ENCODE measurements at places on chromosomes 7 and 10.

DNA sequence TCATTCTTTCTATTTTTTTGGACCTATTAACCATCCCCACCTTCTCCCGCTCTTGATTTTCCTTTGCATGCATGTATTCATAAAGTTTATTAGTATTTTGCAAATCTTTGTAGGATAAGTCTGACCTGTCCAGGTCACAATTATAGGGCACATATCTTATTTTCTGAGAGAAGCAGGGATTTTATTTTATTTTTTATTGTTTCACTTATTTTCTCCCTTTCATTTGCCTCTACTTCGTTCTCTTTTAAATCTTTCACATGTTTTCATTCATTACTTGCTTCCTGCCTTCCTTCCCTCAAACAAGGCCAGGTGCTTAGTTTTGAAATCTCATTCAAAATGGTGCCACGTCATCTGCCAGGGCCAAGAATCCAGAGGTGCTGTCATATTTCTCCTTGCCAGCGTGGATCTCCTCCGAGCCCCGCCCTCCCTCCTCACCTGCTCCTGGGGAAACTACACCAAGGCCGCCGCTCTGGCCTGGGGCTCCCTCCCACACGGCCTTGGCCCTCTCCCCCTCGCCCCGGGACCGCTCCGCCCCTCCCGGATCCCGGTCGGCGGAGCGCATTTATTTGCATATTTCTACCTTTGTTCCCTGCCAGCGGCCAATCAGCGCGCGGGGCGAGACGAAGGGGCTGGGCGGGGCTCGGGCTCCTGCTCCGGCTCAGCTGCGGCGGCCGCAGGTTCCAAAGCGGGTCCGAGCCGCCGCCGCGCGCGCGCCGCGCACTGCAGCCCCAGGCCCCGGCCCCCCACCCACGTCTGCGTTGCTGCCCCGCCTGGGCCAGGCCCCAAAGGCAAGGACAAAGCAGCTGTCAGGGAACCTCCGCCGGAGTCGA lies at the start of gene TSPAN13:
Gene TSPAN13 (plus strand): TSS at position 654 of the 830 bp plus-strand sequence. CDS start 213 bp downstream, outside the sequence.
- DNase-seq: peak; percentile 98

DNA sequence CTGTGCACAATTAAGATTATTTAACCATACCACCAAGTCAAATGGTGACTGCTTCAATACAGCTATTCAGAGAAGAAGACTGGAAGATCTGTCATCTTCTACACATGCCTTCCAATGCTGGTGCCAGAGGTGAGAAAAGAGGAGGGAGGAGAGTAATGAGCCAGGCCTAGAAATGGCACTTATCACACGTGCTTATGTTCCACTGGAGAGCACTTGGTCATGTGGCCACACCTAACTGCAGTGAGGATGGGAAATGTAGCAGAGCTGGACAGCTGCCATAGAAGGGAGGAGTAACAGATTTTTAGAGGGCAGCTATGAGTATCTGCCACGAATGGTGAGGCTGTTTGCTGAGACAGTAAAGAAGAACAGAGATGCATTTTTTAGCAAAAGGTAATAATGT lies 77.1 kb downstream of the MPLKIP start:
- no peak for DNase-seq

- DNase-seq: peak; percentile 48
Measured at GRCh38 chr7:68256295-68256694, 1259.7 kb downstream of the TYW1 start.

GRCh38 chr10:112195224-112195623 lies 11.7 kb upstream of the GPAM start:
- no peak for DNase-seq

DNA sequence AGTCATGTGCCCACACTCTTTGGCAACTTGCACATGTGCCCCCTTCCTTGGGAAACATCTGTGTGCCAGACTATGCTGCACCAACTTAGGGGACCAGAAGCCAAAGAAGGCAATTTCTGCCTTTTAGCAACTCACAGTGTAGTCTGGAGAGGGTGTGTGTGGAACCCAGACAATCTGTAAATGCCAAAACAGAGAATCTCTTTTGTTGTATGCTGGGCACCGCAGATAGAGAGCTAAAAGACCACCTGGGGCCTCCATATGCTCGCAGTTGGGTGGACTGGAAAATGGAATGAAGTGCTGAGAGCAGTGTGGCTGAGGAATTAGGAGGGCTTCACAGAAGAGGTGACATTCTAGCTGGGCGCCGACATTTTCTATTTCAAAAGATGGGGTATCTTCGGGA lies 26.4 kb downstream of the UBTD1 start:
- no peak for DNase-seq

DNA sequence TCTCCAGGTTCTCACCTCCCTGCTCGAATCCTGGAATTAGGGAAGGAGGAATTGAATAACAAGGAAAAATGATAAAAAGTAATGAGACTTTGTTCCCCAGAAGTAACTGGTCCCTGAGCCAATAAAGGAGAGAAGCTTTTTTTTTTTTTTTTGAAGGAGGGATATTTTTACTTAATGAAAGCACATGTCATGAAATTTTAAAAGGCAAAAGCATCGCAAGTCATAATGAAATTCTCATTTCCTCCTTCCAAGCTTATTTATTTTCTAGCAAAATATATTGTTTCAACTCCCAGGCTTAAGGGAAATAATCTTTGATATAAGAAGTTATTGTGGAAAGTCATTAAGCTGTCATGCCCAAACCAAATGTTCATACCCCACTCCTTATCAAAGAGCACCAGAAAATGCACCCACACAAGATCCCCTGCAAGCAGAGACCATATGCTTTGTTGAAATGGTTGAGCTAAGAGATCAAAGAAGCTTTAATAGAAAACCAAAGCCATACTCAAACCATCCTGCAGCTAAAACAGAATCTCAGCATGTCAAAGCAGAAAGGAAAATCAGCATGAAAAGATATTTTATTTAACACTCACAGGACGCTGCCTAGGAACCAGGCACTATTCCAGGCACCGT lies 16.7 kb upstream of the ABCC2 start:
- no peak for DNase-seq

DNA sequence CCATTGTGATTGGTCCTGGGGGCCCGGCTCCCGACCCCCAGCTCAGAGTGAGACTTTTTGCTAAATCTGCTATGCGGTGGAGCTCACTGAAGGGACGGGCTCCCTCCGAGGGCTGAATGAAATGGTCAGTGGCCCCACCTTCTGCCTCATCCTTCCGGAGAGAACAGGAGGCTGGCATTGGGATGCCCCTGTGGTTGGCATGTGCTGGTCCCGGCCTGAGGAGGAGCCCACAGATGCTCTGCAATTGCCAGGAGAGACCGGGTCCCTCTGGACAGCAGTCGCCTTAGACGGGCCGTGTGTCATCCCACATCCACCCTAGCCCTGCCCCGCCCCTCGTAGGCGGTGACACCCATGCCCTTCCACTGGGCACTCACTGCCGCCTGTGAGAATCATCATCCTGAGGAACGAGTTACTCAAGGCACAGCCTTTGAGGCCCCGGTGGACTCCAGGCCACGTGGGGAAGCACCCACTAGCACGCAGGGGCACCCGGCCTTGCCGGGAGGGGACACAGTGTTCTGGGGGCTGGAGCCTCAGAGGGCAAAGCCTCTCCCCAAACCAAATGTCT lies 21.2 kb upstream of the DPYSL4 start:
- no peak for DNase-seq

GRCh38 chr7:36506820-36507219 lies 117.2 kb downstream of the ANLN start:
- DNase-seq: no peak

DNA sequence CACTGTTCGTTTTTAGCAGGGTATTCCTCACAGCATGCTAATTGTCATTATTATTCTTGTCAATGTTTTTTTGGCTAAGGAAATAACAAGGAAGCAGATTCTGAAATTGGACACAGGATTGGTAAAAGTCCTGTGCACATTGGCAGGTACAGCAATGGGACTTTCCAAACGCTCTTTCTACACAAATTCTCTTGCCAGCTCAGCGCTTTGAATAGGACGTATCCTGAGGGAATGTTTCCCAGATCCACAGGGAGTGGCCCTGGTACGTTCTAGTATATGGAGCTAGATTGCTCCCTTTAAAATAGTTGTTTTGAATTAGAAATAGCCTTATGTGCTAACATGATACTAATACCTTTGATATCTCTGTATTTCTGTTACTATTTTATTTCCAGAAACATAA lies 82.8 kb upstream of the GRB10 start:
- no peak for DNase-seq

DNA sequence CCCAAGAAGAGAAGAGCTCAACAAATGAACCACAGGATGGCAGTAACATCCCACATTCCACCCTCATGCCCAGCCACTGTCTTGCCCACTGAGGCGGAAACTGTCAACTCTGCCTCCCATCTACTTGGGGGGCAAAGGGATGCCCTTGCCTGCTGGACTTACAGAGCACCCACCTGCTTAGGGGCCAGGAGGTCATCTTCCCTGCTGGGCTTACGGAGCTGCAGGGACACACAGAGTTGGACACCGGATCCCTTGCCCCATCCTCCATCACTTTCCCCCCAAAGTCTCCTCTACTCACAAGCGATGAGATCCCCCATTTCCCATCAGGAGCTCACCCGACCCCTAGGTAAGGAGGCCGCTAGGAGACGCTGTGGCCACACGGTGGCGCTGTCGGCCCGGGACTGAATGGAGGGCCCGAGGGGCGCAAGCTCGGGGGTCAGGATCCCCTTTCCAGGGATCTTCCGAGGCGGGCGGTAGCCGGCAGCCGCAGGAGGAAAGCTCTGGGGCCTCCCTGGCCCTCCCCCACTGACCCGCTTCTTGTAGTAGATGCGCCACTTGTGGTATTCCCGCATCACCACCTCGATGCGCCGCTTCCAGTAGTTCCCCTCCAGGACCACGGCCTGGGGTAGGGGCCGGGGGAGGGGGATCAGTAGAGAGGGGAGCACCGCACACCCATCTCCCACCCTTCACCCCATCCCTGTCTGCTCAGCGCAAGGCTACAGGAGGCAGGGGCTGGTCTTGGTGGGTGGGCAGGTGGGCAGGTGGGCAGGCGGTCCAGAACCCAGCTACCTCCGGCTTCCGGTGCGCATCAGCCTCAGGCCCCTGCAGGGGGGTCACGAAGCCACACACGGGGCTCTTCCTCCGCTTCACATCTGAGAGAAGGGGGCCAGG lies 17.3 kb downstream of the MLXIPL start:
- DNase-seq: peak; percentile 67

- no peak for DNase-seq
Measured at GRCh38 chr7:115782696-115783490, 247.7 kb downstream of the TFEC start.

DNA sequence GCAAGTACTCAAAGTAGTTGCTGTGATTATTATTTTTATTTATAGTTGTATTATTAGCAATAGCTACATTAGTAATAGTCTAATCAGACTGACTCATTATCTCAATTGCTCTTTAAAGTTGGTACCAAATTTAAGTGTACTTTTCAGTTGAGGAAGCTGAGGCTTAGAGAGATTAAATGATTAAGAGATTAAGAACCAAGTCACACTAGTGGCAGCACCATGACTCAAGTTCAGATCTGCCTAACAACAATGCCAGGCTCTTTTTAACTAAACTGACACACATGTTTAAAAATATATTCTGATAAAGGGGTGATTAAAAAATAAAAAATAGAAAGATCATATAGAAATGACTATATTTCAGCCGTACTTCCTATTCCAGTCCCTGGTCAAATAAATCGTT lies 42.0 kb downstream of the FZD1 start:
- no peak for DNase-seq

GRCh38 chr10:71014021-71014805 lies 125.8 kb upstream of the PCBD1 start:
- no peak for DNase-seq

DNA sequence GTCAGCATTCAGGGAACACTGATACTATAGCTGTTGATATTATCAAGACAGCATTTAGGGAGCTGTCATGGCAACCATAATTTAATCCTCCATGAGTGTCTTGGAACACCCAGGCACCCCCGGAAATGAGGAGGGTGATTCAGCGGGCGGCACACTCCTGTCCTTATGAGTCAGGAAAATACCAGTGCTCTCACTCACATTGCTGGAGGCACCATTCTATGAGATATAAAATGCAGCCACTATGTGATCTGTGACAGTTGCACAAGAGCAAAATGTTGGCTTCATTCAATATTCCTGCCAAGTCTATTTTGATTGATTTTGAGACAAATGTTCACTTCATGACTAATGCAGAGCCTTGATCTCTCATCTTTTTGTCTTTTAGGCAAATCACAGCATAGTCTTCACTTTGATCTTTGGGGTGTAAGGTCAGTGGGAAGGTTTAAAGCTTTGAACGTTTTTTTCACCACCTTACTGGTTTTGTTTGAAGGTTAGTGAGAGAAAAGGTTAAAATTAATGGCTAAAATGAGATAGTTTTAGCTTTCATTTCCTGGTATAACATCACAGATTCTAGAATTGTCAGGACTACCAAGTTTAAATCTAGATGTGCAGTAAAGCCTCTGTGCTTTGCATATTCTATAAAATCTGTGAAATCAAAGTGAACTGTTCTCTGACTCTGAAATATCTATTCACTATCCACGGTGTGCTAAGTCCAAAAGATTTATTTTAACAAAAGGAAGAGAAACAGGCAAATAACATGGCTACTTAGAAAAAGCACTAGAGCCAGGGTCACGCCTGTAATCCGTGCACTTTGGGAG lies 12.4 kb upstream of the ARHGAP12 start:
- DNase-seq: peak; percentile 73

DNA sequence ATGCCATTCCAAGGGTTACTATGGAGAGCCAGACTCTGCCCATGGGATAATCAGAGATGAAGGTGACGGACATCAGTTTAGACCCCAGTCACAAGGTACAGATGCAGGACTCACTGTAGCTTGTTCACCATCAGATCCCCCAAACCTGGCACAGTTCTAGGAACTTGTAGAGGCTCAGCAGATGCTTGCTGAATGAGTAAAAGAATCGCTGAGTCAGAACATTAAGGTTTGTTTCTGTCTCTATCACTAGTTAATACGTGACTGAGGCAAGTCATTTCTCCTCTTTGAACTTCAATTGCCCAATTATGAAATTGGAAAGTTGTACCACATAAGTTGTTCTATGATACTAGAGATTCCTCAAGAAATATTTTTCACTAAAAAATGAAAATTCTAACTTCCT lies 65.1 kb downstream of the PPP1R3C start:
- no peak for DNase-seq

DNA sequence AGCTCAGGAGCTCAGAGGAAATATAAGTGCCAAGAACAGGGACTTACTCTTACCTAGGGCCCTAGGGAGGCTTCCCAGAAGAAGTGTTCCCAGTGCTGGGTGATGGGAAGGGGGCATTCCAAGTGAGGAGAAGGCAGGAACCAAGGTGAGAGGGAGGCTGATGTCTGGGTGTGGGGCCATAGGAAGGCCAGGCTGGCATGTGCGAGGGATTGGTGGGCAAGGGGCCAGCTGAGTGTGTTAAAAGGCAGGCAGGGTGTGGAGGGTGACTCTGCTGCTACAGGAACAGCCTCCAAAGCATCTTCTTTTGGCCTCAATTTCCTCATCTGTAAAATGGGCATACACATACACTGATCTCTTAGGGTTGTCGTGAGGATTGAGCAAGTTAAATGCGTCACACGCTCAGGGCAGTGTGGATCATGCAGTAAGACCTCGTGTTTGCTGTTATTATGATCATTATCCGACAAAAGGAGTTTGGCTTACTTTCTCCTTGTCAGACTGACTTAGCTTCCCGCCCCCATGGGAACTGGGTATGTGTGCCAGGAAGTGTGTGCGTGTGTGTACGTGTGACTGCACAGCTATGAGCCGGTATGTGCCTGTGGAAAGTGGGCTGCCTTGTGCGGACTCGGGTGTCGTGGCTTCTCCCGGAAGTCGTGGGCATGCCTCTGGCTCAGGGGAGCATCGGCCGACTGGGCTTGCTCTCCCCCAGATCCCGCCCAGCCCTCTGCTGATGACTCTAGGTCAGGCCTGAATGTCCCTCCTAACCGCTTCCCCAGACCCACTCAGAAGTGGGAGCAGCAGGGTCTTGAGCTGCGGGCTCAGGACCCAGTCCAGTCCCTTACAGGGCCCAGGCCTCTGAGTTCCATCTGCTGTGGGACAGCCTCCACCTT lies 59.6 kb downstream of the NEURL1 start:
- no peak for DNase-seq
